ENCODE measurements at places on chromosomes 1 and 21. TPM values are rescaled to one million over a fixed set of nuclear protein-coding genes. Genes with fewer than 3 reads are reported as not detected.

The LRIF1 gene
- 12.8 TPM for total RNA-seq

The SERPINC1 gene
- not detected for total RNA-seq

The NUAK2 gene
- 15.5 TPM for total RNA-seq

The OR2L8 gene
- 0.24 TPM for total RNA-seq

The ADGRB2 gene
- 10.7 TPM for total RNA-seq

The SAMSN1 gene
- 4.6 TPM for total RNA-seq

The ALG14 gene
- 2.7 TPM for total RNA-seq

The TCEA3 gene
- total RNA-seq = 0.29 TPM

The CELA3B gene
- not detected for total RNA-seq

The ZBTB8A gene
- total RNA-seq = 11.3 TPM

The CNST gene
- total RNA-seq = 19.8 TPM

DNA sequence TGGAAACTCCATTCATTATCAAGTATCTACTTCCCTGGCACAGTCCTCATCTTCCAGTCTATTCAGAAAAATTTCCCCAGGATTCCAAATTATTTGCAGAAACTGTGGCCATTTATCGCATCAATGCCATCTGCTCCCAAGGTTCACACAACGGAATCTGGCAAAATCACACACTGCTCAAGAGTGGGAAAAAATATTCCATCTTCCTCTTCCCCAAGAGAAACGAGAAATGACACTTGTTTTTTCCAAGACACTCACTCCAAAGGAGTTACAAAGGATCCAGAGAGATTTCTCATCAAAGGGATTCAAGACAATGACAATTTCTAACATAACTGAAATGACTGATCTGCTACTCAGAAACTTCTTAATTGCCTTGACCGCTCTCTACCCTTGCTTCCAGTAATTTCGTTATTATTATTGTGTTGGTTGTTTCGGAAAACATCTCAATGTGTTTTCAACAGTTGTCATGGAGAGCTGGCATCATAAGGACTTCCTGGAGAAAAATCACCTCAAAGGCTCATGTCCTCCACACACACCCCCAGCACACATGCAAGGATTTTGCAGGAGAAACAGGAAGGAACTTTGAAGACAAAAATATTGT, 128.0 kb downstream of the PSMG1 start:
- no peaks in the 10 kb centered on the region for H3K27me3 ChIP-seq
- H3K4me1 ChIP-seq = no peaks in the 10 kb centered on the region
- H3K27ac ChIP-seq = no peak overlapping the region
- no peaks in the 10 kb centered on the region for H3K36me3 ChIP-seq
- DNase-seq = no peak

- H3K36me3 ChIP-seq = peaks cover 27% of the 10 kb centered on the region
- no peaks in the 10 kb centered on the region for H3K27me3 ChIP-seq
- DNase-seq = peak; percentile 61
- H3K4me3 ChIP-seq = peak overlapping the region; percentile 58
These were observed 1.2 kb upstream of the NUCKS1 start for GRCh38 chr1:205751036-205751651.

GRCh38 chr1:86861424-86861823, 52.5 kb downstream of the SELENOF start:
- H3K4me3 ChIP-seq = no peak overlapping the region
- no peaks in the 10 kb centered on the region for H3K4me1 ChIP-seq
- H3K27ac ChIP-seq = no peak overlapping the region
- no peak for DNase-seq
- peaks cover 8% of the 10 kb centered on the region for H3K36me3 ChIP-seq

DNA sequence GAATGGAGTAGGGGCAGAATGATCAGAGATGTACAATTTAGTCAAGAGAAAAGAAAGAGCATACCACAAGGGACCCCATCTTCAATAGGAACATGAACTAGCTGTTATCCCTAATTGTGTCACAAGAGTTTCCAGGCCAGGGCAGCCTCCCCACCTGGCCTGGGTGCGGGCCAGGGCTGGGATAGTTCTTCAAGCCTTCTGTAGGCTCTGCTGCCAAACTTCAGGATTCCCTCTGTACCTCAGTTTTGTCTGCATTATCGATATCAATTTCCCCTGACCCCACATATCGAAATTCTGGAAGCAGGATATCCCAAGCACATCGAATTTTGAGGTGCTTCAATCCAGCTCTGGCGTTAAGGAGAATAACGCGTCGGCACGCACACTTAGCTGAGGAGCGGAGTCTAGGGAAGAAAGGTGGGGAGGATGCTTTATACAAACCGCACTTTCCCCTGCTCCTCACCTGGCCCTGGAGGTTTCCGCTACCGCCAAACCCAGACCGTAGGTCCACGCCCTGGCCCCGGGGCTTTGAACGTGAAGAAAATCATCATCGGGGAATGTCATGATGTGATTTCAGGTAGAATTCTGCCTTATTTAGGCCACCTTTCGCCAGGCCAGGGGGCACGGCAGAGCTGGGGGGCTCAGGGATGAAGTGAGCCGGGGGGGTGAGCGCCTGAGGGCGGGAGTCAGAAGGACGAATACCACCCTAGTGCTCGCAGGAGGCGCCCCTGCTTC, 7.4 kb downstream of the HLX start:
- H3K27me3 ChIP-seq = peaks cover 100% of the 10 kb centered on the region
- H3K4me3 ChIP-seq = no peak overlapping the region
- no peaks in the 10 kb centered on the region for H3K36me3 ChIP-seq
- DNase-seq = no peak
- no peaks in the 10 kb centered on the region for H3K4me1 ChIP-seq
- H3K27ac ChIP-seq = no peak overlapping the region

- no peak overlapping the region for H3K4me3 ChIP-seq
- DNase-seq = no peak
- H3K4me1 ChIP-seq = no peaks in the 10 kb centered on the region
- H3K27ac ChIP-seq = no peak overlapping the region
These were observed 44.0 kb downstream of the RUNX1 start for GRCh38 chr21:35005077-35005476.

DNA sequence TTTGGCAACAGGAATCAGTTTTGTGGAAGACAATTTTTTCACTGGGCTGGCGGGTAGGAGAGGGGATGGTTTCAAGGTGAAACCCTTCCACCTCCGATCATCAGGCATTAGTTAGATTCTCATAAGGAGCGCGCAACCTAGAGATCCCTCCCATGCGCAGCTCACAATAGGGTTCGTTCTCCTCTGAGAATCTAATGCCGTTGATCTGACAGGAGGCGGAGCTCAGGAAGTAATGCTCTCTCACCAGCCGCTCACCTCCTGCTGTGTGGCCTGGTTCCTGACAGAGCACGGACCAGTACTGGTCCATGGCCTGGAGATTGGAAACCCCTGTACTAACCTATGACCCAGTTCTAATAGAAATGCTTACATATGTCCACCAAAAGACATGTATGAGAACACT, 96.6 kb upstream of the KIAA1614 start:
- no peaks in the 10 kb centered on the region for H3K27me3 ChIP-seq
- no peaks in the 10 kb centered on the region for H3K4me1 ChIP-seq
- H3K4me3 ChIP-seq = no peak overlapping the region
- peaks cover 7% of the 10 kb centered on the region for H3K36me3 ChIP-seq
- no peak overlapping the region for H3K27ac ChIP-seq

- no peak for DNase-seq
- peaks cover 11% of the 10 kb centered on the region for H3K4me1 ChIP-seq
- peaks cover 24% of the 10 kb centered on the region for H3K36me3 ChIP-seq
- H3K4me3 ChIP-seq = peak overlapping the region; percentile 92
- H3K27me3 ChIP-seq = no peaks in the 10 kb centered on the region
- H3K27ac ChIP-seq = no peak overlapping the region
These were observed 2.6 kb downstream of the IRF2BP2 start for GRCh38 chr1:234607109-234608024.

DNA sequence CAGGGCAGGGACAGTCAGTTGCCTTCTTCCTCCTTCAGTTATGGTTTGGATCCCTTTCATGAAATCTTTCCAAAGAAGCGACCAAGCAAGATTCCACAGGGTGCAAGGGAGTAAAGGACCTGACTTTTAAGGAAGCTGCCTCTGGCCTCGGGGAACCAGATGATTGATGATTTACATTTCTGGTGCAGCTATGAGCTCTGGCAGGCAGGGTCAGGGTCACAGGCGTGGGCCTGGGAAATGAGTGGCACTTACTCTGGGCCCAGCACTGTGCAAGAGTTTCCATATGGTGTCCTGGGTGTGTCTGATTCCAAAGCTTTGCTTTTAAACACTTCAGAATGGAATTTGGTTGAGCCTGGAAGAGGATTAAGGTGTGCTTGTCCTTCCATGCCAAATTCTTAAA, 7.2 kb upstream of the CRABP2 start:
- no peak overlapping the region for H3K27ac ChIP-seq
- H3K4me3 ChIP-seq = no peak overlapping the region
- no peak for DNase-seq
- no peaks in the 10 kb centered on the region for H3K27me3 ChIP-seq

DNA sequence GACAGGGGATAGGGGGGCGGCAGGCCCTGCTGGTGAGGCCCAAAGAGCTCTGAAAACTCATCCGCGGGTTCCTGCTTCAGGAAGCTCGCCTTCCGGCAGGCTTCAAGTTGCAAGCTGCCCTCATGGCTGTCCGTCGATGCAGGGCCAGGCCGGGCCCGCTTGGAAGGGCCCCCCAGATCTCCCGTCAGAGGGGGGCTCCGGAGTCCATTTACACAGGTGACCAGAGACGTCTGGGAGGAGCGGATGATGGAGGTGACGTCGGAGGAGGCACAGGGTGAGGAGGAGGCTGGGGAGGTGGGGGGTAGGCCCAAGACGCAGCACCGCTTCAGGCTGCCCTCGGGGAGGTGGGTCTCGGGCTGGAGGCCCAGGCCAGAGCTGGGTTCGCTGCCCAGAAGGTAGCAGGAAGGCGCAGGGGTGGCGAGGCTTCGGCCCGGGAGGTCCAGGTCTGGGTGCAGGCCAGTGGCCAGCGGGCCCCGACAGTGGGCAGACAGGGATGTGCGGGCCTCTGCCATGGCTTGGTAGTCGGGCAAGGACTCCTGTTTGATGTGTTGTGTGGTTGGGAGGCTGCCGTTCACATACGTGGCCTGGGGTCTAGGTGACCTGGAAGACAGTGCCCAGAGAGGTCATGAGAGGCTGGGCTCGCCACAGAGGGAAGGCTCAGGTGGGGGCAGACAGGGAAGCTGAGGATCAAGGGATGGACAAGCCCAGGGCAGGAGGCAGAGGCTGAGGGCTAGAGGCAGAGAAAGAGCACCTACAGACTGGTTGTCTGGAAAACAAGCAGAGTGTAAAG, 135.4 kb downstream of the DMRTB1 start:
- H3K4me3 ChIP-seq = peak overlapping the region; percentile 4
- no peak overlapping the region for H3K27ac ChIP-seq
- no peaks in the 10 kb centered on the region for H3K4me1 ChIP-seq
- H3K27me3 ChIP-seq = no peaks in the 10 kb centered on the region

- no peaks in the 10 kb centered on the region for H3K27me3 ChIP-seq
- no peaks in the 10 kb centered on the region for H3K36me3 ChIP-seq
- no peak for DNase-seq
- H3K4me3 ChIP-seq = no peak overlapping the region
These were observed 3.5 kb downstream of the CD48 start for GRCh38 chr1:160708118-160708517.
